Right renal cortex interstitium (tissue), 3 donors: ENCODE measurements at places on chromosomes 5 and 9. TPM values are rescaled to one million over a fixed set of nuclear protein-coding genes. Genes with fewer than 3 reads are reported as not detected.

- no peak for DNase-seq
These were observed 394.8 kb upstream of the MEF2C start for GRCh38 chr5:89277816-89278215.

- DNase-seq: no peak
These were observed 294.5 kb upstream of the PIK3R1 start for GRCh38 chr5:67921004-67921601.

DNA sequence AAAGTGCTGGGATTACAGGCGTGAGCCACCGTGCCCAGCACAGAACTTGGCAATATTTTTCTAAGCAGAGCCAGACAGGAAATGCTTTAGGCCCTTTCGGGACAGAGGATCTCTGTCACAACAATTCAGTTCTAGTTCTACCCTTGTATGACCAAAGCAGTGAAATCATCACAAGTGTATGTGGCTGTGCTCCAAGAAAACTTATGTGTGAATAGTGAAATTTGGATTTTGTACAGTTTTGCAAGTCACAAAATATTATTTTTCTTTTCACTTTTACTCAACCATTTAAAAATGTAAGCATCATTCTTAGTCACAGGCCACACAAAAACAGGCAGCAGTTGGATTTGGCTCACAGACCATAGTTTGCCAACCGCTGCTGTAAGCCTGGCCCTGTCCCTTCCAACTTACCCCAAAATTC is 20.4 kb upstream of the PRUNE2 start:
- DNase-seq: no peak

The SLIT3 gene
- 51.1 TPM for polyA plus RNA-seq

The DTWD2 gene
- 12.9 TPM for polyA plus RNA-seq

GRCh38 chr5:39319395-39319794 is 44.9 kb downstream of the C9 start:
- no peak for DNase-seq

DNA sequence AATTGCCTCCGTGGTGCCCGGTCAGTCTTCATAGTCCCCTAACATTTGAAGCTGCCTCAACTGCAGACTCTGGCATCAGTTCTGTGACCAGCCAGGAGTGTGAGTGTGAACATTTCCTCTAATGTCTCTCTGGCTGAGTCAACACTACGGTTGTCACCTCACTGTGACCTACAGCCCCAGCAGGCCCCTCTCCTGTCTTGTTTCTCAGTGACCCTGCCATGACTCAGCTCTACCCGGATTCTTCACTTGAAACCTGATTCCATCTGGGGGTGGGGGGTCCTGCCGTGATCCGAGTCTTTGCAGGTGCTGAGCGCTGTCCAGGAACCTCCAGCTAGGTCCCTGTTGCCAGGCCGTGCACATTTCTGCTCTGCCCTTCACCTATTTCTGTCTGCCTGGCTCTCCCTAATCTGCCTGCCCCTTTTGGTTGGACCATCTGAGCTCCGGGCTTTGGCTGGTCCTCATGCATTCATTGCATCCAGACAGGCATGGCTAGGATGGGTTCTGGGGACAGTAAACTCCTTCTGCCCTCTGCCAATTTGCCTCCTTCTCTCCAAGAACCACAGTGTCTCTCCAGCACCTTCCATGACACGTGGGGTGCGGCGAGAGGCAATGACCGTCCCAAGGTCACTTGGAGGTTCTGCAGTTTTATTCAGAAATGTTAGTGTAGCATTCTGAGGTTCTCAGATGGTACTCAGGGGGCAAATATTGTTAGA is 24.2 kb downstream of the STC2 start:
- DNase-seq: no peak

The FAM78A gene
- 3.1 TPM for polyA plus RNA-seq

DNA sequence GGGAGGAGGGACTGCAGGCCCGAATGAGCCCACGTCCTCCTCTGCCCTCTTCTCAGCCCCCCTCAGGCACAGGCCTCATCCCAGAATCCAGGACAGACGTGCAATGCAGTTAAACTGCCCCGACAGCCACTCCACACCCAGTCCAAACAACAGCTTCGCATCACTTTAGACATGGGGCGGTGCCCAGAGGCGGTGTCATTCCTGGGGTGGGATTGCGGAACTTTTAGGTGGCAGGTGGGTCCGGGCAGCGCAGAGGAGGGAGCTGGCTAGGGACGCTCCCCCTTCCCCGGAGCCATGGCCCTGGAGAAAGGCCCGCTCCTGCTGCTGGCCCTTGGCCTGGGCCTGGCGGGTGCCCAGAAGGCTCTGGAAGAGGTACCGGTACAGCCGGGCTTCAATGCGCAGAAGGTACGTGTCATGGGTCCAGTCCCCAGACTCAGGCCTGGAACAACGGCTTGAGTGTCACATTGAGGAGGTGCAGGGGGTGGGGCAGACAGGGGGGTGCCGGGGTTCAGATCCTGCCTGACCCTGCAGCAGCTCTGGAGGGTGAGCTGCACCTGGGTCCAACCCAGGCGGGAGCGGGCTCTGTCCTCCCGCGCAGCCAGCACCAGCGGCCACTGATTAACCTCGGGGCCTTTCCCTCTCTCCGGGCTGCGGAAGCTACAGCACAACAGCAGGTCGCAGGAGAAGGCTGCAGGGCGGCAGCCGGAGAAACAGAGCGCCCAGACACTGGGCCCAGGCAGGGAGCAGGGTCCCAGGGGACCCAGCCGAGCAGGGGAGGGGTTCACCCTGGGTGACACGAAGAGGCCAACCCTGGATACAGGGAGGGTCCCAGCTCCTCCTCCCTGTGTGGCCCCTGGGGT is 25.2 kb downstream of the GLT6D1 start:
- DNase-seq: no peak

- DNase-seq: no peak
These were observed 56.7 kb downstream of the MAPKAP1 start for GRCh38 chr9:125650271-125650737.
